ENCODE measurements at places on chromosomes 3 and 15.

DNA sequence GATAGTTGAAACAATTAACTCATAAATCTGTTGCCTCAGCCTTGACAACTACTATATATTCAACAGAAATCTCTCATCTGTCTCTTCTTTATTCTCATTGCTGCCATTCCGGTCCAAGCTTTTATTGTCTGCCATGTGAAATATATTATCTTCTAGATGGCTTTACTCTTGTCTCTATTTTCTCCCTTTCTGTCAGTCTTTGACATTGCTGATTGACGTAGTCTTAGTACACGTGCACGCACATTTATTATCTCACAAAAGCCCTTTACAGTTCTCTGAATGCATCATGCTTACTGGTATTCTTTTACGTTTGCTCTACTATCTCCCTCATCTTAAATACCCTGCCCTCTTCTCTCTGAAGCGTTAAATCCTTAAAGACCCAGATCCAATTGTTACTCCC lies 5.6 kb downstream of the PDIA3 start:
- DNase-seq: no peak

GRCh38 chr3:158407844-158408517 lies 163.0 kb upstream of the MLF1 start:
- no peak for DNase-seq

GRCh38 chr3:71430941-71431552 lies 152.5 kb downstream of the FOXP1 start:
- no peak for DNase-seq

DNA sequence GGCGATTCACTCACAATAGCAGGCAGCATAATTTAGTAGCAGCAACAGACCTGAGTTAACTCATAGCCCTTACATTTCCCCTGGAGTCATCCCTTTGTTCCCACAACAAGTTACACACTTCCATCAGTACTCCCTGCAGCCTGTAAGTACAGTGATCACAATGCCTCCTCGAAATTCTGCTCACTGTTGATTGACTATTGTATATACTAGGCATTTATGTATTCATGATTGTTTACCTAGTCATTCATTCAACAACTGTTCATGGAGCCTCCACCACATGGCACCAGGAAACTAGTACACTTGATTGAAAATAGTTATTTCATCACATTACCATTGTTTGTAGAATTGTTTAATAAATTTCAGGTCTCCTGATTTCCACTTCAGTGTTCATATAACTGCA lies 71.4 kb upstream of the P3H2 start:
- DNase-seq: no peak

DNA sequence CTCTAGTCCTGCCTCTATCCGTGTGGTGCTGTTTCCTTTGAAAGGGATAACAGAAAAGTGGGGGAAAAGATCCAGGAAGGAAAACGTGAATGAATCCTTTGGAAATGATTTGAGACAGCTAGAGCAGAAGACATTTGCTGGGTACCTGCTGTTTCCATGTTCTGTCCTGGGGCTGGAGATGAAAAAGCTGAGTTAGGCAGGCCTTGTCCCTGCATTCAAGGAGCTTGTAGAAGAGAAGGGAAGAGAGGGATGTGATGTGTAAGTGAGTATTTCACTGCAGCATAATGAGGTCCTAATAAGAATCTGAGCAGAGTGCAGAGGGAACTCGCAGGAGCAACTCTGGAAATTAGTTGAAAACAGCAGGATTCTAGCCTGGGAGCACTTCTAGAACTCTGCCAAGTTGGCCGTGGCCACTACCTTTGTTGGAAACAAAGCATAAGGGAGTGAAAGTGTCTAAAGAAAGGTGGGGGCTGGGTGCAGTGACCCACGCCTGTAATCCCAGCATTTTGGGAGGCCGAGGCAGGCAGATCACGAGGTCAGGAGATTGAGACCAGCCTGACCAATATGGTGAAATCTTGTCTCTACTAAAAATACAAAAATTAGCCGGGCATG lies 13.8 kb upstream of the SEMA4B start:
- no peak for DNase-seq

DNA sequence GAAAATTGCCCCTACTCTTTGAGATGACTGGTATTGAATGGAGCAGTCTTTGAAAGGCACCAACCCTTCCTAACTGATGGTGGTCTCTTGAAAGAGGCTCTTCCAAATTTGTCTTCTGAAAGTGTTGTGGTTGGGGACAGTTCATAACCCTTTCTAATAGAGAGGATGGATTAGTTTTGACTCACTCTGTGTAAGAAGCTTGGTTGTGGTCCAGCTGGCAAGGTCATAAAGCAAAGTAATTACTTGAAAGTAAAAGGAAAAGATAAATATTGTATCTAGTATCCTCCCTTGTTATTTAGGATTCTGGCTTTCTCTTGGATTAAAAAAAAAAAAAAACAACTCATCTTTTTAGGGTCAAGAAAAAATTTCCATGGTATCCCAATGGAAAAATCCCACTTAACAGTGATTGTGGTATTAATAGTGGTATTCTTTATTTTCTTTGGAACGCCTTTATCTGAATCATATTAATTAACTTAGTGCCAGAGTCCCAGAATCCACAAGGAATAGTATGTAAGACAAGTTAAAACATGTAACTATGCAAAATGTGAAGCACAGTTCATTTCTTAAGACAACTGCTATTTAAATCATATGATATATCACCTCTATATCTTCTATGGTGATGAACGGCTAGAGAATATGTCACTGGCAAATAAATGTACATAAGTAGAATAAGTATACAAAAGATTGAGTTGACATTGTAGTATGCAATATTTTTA lies 469.3 kb upstream of the CDIN1 start:
- DNase-seq: no peak

- DNase-seq: no peak
Observed at GRCh38 chr15:39963786-39964185, 29.9 kb downstream of the EIF2AK4 start.

- DNase-seq: no peak
Observed at GRCh38 chr15:58932710-58933280, 684 bp downstream of the SLTM start.

DNA sequence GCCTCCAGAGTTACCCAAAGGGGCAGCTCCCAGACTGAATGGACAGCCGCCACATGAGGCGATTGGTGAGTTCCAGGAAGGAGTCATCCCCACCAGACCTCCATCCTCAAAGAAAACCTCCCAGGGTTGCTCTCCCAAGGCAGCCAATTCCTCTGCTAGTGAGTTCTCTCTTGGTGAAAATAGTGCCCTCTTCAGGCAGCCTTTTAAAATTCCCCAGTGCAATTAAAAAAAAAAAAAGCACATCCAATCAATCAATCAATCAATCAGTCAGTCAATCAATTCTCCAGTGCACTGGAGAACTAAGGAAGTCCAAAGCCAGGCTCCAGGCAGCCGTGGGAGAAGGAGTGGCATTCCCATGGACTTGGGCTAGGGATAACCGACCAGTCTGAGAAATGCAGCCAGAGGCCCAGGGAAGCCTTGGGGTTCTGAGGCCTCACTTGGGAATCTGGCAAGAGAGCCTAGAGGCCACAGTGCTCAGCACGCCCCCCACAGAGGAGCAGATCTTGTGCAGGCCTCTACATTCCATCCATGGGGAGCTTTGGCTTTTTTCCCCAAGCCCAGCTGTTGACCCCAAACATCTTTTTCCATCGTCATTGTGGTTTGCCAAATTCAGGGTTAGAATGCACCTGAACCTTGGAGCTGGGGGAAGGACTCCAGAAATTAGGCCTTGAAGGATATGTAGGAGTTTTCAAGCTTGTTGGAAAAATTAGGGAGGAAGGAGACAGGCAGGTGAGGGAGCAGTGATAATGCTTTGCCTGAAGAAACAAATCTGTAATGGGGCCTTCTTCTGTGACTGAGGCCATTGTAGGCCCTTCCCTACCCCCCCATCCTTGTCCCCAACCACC lies 4.8 kb downstream of the PAQR5 start:
- DNase-seq: no peak

All from GM12892 (cell line).